Stimulated activated naive CD4-positive, alpha-beta T cell (primary cell): ENCODE measurements at places on chromosomes 2 and 18.
A peak's percentile ranks its signal among the peaks of the same experiment; 100 is the strongest.

DNA sequence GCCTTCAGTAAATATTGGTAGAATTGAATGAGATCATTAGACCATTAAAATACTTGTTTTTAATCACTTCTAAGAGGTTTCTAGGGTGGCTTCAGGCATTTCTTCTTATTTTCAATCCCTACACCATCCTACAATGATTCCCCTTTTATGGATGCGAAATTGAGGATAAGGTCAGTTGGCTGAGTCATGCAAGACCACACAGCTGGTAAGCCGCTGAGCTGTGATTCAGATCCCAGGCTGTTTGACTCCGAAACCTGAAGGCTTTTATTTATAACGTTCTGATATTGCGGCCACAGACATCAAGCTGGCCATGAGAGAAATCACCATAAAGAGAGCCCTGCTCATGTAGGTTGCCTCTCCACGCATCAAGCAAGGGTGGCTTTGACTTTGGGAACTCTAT, 133.4 kb downstream of the VAPA start:
- DNase-seq: no peak

DNA sequence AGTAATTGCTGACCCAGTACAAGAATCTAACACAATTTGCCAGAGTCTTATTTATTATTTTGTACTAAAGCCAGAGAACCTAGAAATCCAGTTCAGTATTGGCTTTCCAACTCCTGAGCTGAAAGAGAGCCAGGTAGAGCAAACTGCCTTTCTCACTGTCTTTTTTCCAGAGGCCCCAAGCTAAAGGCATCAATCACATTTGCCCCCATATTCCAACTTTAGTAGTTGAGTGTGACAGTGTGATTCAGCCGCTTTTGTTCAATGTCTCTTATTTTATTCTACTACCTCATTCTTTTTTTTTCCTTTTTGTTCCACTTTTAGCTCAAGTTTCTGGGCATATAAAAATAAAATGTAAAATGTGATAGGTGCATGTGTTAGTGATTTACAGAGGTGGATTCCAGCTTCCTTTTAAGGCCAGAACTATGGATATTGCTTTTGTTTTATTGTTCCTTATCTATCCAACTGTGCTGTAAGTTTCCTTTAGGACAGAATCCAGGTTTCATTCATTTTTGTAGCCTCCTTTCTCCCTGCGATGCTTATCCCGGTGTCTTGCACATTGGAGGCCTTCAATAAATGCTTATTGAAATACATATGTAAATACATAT, 153.0 kb downstream of the ZEB2 start:
- DNase-seq: no peak

DNA sequence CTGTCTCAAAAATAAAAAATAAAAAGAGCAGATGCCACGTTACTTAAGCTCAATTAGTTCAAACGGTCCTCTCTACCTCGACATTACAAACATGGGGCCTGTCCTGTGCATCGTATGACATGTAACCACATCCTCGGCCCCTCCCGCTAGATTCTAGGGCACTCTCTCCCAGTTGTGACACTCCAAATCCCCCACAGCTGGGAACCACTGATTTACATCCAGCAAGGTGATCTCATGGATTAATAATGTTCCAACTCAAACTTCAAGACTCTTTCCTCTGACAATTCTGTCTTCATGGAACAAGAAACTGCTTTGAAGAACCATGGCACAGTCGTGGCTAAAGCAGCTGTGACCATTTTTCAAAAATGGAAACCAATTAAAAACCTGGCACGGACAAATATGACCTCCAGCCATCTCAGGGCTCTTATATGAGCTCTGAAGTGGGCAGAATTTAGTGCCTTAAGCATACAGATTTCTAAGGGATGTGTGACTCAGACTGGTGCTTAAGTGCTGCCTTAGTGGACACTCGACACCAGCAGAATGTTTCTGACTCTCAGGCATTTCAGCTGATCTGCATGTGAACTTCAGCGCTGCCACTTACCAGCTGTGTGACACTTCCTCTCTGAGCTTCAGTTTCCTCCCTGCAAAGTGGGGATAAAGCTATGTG, 31.7 kb upstream of the ASAP2 start:
- no peak for DNase-seq

DNA sequence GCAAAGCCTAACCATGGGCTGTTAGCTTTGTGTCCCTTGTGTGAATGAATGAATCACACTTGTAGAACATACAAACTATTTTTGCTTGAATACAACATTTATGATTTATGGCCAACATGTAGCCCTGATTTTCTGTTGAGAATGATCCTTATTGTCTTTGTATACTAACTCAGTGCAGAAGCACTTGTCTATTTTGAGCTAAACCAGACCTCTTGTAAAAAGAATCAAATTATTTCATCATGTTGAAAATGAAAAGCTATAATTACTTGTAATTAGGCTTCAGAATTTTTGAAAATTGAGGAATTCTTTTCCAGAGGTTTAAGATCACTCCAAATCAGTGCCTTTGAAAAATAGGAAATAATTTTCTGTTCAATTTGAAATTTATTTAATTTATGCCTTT, 85.9 kb downstream of the ZNF407 start:
- DNase-seq: no peak

GRCh38 chr18:3036108-3036507, 23.2 kb upstream of the LPIN2 start:
- DNase-seq: no peak

GRCh38 chr2:220669324-220669723, 902.8 kb downstream of the EPHA4 start:
- no peak for DNase-seq

GRCh38 chr2:86393521-86394491, 47.4 kb upstream of the KDM3A start:
- DNase-seq: no peak

- no peak for DNase-seq
Observed at GRCh38 chr2:173199294-173199693, 123.6 kb downstream of the MAP3K20 start.

GRCh38 chr2:216808805-216809425, 50.9 kb downstream of the TNP1 start:
- no peak for DNase-seq

DNA sequence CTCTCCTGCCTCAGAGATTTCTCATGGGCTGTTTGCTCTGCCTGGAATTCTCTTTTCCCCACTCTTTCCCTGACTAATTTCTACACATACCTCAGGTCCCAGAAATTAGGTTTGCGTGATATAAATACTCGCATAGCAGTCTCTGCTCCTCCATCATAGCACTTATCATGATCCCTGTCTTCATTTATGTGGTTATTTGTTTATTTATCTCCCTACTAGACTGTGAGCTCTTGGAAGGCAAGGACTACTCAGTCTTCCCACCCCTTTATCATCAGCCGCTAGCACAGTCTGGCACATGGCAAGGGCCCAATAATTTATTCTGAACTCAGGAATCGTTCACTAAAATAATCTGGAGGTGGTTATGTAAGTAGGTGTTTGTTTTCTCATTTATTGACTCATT, 79.3 kb downstream of the ADCYAP1 start:
- no peak for DNase-seq

GRCh38 chr2:120953066-120953756, 217.5 kb downstream of the GLI2 start:
- no peak for DNase-seq

GRCh38 chr2:200369886-200370285, 63.4 kb downstream of the SPATS2L start:
- no peak for DNase-seq

DNA sequence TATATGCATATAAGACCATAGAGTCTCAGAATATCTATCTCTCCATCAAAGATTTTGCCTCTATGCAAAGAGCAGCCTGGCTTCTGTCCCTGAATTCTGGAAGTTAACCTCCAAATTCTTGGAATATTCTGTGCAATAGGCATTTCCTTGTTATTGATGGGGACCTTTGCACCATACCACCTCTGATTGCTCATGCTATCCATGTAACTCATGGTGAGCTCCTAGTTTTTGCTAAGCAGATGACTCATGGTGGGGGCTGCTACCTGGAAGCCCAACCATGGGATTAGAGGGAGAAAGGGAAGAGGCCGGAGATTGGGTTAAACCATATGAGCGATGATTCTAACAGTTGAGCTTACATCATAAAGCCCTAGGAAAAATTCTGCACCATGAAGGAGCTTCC, 310.2 kb upstream of the FIGN start:
- DNase-seq: no peak

GRCh38 chr18:48989304-48990303, 38.8 kb upstream of the SMAD7 start:
- no peak for DNase-seq

- no peak for DNase-seq
Observed at GRCh38 chr2:38505779-38506178, 96.9 kb downstream of the HNRNPLL start.

- DNase-seq: no peak
Observed at GRCh38 chr2:150479075-150479915, 8.2 kb downstream of the RND3 start.

DNA sequence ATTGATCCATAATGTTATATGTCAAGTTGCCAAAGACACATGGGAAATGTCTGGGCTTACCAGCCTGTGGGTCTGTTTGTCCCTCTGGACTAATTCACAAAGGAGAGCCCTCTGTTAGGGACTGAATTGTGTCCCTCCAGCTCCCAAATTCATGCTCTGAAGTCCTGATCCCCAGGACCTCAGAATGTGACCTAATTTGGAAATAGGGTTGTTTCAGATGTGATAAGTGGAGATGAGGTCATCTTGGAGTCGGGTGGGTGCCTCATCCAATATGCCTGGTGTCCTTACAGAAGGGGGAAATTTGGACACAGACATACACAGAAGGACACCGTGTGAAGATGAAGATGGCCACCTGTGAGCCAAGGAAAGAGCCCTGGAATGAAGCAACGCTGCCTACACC, 41.4 kb upstream of the ROCK2 start:
- DNase-seq: no peak

DNA sequence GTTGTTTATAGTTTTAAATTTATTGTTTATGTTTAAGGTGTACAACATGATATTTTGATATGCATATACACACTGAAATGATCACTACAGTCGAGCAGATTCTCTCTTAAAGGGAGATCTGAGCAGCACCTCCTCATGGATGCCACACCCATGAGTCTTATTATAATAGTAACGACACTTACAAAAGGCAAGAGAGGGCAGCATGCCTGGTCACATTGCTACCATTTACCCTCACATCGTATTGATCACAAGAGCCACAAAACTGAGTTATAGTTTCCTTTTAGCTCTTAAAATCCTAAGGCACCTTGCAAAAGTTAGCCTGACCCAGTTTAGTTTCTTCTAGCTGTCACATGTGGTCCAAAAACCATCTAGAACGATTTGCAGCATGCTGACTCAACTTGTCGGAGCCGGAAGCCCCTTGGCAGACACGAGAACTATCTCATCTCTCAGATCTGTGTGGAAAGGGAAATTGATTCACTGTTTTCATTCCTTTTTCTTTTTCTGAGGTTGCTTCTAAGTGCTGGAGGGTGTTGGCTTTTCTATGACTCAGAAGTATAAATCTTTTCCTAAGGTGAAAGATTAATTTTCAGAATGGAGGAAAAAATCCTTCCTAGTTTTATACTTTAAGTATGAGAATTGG, 85.3 kb downstream of the CDC42EP3 start:
- DNase-seq: peak; percentile 8

GRCh38 chr2:201452922-201453643, 1.5 kb downstream of the STRADB start:
- no peak for DNase-seq

DNA sequence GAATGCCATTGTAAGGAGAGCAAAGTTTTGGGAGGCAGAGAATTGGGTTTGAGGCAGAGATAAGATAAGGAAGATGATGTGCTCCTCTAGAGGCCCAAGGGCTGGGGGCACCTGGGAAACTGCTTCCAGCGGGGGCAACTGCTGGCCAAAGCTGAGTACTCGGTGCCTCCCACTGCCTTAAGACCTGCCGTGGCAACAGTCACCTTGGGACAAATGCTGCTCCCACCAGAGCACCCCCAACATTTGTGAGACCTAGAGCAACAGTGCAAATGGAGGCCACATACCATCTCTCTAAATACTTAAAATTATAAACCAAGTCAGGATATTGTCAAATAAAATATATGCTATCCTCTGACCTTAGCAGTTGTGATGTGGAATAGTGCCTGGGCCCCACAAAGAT, 127.1 kb downstream of the CAPN13 start:
- DNase-seq: no peak

DNA sequence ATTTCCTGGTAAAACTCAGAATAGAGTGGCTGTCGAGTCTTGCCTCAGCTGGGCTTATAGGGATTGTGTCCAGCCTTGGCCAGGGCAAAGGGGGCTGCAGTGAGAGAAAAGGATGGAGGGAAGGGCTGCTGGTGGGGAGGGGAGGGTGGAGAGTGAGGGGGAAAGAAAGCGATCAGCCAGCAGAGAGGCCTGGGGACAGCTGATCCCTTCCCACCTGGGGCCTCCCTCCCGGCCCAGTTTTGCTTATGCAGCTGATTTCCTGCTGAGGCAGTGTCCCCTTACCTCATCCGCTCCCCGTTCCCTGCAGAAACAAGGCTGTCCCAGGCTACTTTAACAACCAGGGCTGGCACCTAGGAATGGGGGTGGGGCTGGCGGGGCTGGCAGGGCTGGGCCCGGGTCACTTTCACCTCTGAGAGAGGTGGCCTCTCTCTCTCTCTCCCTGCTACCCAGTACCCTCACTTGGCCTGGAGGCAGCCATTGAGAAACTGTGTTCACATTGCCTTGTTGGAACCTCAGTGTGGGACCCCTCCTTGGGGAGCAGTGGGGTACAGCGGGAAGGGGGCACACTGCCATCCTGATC, 12.2 kb upstream of the GMPPA start:
- no peak for DNase-seq

DNA sequence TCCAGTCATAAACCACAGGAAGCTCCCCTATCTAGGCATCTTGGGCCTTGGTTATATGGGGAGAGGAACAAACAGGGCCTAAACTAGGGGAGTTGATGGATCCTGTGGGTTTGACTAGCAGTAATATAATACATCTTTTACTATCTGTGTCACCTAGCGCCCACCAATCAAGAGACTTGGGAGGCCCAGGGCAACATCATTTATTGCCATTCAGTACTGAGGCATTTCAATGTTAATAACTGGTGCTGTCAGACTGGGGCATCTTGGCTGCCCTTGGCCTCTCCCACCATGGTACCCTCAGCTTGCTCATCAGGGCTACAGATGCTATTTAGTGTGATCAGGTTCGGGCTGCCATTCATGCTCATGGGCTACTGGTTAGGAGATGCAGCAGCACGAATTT, 320.7 kb downstream of the MYCN start:
- DNase-seq: no peak

GRCh38 chr2:191032588-191033429, 18.8 kb upstream of the STAT1 start:
- no peak for DNase-seq

- no peak for DNase-seq
Observed at GRCh38 chr2:169877398-169877797, 50.1 kb downstream of the UBR3 start.
